ENCODE measurements at places on chromosomes 2 and 18.

DNA sequence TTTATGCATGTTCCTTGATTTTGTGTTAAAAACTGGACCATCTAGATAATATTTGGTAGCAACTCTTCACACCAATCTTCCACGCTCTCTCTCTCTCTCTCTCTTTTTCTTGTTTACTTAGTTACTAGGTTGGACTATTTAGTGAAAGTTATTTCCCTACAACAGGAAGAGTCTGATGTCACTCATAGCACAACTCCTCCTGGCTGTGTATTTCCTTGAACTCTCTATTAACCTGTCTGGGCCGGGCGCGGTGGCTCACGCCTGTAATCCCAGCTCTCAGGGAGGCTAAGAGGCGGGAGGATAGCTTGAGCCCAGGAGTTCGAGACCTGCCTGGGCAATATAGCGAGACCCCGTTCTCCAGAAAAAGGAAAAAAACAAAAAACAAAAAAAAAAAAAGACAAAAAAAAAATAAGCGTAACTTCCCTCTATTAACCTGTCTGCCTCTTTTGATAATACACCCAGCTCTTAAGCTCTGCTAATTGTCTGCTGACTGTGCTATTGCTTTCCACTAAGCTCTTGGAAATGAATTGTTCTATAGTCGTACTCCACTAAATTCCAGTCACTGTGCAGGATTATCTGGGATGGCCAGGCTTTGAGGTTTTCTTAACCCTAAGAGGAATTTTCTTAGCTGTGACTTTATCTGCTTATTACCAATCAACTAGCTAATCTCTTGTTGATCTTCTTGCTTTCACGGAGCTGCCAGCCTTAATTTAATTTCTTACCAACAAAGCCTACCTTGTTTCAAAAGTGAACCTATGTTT lies 18.1 kb upstream of the CDH19 start:
- DNase-seq, result no peak

DNA sequence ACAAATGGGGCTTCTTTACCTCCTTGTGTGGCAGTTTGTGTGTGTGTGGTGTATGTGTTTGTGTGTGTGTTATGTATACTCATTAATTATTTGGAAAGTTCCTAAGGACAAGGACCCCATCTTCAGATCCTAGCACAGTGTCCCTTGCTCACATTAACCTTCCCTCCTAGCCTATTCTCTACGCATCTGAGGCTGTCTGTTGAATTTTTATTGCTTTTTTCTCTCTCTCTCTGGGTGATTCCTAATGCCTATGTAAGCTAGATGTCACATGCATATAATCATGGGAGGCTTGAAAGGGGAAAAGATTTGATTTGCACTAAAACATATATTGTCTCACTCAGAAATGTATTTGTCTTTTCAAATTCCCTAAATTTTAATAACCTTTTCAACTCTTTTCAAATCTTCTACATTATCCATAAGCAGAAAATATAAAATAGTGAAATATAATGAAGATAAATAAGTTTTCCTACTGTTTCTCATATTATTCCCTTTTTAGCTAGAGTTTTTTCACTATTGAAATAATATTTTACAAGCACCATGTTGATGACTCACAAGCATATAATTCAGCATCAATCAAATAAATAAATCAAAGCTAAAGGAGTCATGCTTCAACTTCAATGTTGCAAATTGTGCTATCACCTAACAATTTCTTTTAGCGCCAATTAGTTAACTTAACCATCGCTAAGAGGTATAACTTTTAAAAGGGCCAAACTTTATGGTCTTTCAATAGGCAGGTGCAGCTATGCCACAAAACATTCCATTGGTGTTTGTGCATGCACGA lies 199.0 kb upstream of the ERBB4 start:
- DNase-seq, result no peak

DNA sequence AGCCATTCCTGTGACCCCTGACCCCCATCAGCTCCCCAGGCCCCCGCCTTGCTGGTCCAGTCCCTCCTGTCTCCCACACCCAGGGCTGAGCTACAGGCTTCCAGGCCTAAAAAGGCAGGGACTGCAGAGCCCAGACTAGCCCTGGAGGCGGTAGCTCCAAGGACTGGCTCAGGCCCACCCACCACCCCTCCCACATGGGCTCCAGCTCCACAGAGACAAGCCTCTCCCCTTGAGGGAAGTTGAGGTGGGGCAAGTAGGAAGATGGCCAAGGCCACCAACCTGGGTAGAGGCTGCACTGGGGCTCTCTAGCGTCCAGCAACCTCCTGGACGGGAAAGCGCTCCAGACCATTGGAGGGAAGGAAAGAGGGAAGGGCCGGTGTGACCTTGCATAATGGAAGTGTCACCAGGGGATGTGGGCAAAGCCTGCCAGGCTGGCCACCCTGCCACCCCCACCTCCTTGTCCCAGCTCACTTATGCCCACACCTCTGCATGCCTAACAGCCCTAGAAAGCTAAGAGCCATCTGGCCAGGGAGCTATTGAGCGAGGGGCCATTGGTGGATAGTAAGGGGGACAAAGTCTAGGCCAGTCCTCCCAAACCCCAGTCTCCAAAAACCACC lies 63.1 kb downstream of the TNS1 start:
- no peak for DNase-seq

DNA sequence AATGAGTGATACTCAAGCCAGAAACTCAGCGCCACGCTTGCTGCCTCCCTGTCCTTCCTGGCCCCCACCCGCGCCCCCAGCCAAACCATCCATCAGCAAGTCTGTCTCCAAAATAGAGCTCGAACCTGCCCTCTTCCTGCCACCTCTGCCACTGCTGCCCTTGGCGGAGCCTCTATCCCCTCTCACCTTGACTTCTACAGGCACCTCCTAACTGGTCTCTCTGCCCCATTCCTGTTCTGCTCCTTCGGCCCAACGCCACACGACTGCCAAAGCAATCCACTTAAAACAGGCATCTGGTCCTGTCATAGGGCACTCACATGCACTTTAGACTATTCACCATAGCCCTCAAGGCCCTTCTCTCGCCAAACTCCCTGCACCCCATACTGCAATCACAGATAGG lies 210.3 kb upstream of the SMAD2 start:
- no peak for DNase-seq

- no peak for DNase-seq
Observed at GRCh38 chr2:102086150-102086872, 56.2 kb upstream of the IL1R1 start.

DNA sequence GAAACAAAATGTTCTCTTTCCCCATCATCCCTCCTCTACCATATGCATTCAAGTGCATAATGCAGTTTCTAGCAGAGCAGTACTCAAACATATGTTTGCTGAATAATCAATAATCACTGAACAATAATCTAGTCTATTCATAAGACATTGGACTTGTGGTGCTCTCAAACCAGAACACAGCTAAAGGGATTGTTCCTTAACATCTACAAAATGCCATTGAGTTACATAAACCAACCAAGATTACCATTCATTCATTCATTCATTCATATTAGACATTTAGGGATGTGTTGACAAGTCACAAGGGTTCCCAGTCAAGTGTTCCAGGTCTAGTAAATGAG lies 3.9 kb downstream of the CLHC1 start:
- DNase-seq, result no peak

GRCh38 chr2:69073928-69074570 lies 61.1 kb downstream of the ANTXR1 start:
- DNase-seq, result no peak

DNA sequence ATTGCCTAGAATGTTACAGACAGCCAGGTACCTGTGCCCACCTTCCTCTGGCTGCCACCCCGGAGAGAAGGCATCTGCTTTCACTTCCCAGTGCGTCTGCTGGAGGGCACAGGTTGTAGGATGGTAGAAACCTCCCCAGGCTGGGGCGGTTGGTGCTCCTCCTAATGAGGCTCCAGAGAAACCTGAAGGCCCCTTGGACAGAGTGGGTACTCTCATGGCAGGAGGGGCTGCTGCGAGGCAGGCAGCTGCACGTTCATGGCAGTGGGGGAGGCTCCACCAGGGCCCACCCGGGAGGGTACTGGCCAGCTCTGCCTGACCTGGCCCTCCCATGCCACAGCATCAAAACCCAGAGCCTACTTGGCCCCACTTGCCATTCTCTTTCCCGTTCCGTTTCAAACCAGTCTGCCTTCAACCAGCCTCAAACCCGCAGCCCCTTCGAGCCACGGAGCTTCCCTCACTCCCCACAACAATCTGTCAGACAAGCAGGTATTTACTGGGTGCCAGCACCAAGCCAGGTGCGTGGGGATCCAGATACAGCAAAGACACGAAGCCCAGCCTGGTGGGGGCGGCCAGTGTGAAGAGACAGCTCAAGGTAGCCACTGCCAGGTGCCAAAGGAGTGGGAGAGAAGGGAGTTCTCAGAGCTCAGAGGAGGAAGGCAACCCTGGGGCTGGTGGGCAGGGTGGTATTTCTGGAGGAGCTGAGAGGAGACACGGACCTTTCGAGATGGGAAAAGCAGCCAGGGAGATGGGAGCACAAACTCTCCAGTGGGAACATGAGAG lies 229.6 kb downstream of the LOXHD1 start:
- DNase-seq, result no peak

DNA sequence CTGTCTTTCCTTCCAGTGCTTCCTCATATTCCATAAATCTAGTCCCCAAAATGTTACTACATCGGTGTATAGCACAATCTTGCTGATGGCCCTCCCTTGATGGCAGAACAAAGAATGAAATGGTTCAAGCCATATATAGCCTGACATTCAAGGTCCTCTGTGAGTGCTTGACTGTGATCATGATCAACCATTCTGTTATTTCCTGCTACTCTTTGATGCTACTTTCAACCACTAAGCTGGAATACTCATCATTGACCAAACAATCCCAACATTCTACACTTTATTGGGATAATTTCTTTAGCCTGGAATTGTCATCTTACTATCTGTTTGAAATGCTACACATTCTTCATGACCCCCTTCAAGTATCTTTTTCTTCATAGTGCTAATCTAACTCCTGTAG lies 633.9 kb downstream of the PLCL1 start:
- no peak for DNase-seq

- peak; percentile 45 for DNase-seq
Observed at GRCh38 chr2:222304737-222305515, 6.1 kb upstream of the PAX3 start.

DNA sequence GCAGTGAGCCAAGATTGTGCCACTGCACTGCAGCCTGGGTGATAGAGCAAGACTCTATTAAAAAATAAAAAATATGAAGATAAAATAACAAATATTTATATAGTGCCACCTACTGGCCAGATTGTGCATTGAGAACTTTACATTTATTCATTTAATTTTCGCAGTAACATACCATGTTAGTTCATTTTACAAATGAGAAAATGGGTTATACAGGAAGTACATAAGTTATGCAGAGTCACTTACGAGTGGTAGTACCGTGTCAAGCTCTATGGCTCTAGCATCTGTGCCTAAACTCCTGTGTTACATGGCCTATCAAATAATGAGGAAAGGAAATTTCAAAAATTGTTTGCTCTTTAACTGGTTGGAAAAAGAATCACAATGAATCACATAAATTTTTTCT lies 27.9 kb downstream of the RIF1 start:
- DNase-seq, result no peak

DNA sequence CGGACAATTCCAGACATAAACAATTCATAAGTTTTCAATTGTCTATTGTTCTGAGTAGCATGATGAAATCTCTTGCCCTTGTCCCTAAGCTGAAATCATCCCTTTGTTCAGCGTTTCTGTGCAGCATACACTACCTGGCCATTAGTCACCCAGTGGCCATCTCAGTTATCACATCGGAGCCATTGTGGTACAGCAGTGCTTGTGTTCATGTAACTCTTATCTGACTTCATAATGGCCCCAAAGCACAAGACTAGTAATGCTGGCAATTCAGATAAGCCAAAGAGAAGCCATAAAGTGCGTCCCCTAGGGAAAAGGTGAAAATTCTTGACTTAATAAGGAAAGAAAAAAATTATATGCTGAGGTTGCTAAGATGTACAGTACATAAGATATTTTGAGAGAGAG lies 127.2 kb downstream of the FHOD3 start:
- peak; percentile 45 for DNase-seq

DNA sequence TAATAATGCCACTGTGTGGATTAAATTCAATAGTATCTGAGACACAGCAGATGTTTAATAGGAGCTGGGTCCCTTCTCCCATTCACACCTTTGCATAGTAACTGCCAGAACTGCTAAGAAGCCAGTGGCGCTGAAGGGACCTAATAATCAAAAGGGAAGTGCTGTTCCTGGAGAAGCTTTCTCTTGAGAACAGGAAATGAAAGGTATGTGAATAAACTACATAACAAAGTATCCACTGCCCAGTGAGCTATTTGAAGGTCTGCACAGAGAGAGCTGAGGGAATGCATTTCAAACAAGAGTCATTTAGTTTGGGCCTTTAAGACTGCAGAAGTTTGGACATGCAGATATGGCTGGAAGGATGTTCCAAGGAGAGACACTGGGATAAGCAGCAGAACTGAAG lies 56.1 kb upstream of the KIDINS220 start:
- DNase-seq, result no peak

- DNase-seq, result peak; percentile 23
Observed at GRCh38 chr2:227377467-227378351, 1.4 kb downstream of the TM4SF20 start.

- DNase-seq, result no peak
Observed at GRCh38 chr18:24835751-24836150, 375.3 kb downstream of the HRH4 start.

GRCh38 chr2:221102896-221103688 lies 469.0 kb downstream of the EPHA4 start:
- DNase-seq, result no peak

DNA sequence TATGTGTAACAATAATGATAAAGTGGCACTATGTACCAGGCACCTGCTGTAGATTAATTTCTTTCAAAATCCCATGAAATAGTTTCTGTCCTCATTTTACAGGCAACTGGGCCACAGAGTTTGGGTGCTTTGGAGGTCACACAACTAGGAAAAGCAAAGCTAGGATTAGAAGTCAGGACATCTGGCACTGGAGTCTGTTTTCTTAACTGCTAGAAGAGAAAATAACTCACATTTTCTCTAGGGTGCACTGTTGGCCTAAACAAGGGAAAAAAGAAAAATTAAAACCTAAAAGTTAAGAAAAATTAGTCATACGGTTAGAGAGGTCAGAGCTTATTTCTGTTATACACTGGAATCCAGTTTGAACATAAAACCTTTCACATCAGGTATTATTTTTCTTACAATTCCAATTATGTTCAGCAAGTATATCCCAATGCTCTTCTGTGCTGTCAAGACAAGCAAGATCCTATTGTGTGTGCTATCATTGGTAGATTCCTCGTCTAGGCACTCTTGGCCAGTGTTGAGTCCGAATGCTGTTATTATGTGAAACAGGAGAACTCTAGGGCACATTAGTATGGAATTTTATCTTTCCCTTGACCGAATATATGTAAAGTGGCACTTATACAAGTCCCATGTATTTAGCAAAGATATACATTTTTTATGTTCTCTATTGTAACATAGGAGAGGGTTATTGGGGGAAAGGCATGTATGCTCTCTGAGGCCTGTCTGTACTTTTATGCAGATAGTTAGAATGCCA lies 1.5 kb upstream of the OSGEPL1 start:
- no peak for DNase-seq

DNA sequence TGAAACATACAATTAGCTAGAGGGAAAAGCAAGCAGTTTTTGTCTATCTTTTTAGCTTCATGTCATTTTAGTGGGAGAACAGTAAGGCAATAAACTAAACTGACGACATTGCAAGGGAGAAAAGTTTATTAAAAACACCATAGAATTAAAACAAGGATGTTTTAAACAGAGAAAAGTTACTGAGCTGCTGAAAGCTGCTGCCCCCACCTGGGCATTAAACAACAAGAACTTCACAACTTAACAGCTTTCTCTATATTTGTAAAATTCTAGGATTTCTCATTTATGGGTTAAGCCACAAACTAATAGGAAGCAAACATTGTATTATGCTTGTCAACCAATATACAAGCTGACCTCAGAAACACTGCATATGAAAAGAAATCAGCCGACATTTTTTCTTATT lies 289.2 kb downstream of the ERBB4 start:
- no peak for DNase-seq

- no peak for DNase-seq
Observed at GRCh38 chr2:143152637-143153036, 23.4 kb downstream of the ARHGAP15 start.
